ENCODE measurements at places on chromosomes 6 and 20.
A peak's percentile ranks its signal among the peaks of the same experiment; 100 is the strongest.

GRCh38 chr6:158414851-158415262 is 102.6 kb downstream of the TULP4 start:
- DNase-seq, result peak; percentile 25

DNA sequence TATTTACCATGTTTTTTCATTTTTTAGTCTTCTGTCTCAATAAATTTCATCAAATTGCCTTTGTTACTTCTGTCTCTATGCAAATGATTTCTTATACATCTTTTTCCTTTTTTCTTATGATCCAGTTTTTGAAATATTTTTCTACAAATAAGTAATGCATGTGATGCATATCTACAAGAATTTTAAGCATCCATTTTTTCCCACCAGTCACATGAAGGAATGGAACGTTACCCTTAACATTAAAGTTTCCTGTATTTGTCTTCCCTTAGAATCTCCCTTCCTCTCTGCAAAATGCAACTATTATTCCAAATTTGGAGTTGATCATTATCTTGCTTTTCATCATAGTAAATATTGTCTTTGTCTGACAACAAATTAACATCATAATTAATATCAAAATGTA is 35.5 kb downstream of the PSMB9 start:
- DNase-seq, result no peak

DNA sequence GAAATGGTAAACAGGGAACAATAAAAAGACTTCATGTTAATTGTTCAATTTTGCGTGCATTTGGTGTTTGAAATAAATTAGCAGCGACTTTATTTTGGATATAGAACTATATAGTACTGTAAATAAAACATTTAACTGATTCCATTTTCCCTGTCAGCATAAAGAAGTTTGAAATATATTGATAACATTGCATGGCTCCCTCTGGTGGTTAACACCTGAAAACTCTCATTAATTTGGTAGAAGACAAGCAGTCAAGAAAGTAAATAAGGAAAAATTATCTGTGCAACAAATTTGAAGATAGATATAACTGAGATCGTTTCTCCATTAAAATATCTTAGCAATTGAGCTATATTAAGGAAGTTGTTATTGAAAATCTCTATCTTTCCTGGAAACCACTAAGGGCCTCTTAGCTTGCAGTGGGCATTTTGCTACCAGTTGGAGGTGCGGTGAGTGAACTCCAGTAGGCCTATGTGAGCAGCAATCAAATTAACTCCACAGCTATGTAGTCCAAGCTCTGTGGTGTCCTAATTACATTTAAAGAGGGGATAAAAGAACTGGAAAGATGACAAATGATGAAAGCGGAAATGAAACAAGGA is 435.7 kb upstream of the FKBP1C start:
- peak; percentile 36 for DNase-seq

- peak; percentile 83 for DNase-seq
Observed at GRCh38 chr6:56749632-56750151, 107.0 kb upstream of the DST start.

GRCh38 chr6:138593124-138593877 is 94.0 kb upstream of the NHSL1 start:
- peak; percentile 95 for DNase-seq

- DNase-seq, result peak; percentile 3
Observed at GRCh38 chr6:29071831-29072723, 15.0 kb downstream of the OR2B3 start.

DNA sequence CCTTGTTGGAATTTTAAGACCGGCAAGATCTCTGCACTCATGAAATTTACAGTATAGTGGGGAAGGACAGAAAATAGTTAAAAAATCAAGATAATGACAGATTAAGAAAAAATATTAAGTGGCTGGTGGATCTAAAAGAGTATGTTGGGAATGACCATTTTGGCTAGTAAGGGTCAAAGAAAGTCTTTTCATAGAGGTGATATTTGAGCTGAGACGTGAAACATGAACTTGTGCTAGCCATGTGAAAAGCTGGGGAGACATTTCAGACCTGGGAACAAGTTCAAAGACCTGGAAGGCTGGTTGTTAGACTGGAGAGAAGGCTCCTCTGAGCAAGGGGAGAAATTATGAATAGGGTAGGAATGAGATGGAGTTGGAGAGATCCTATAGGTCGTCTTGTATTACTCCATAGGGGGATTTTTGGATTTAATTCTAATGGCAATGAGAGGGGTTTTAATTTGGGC is 4.7 kb downstream of the BICRAL start:
- no peak for DNase-seq

DNA sequence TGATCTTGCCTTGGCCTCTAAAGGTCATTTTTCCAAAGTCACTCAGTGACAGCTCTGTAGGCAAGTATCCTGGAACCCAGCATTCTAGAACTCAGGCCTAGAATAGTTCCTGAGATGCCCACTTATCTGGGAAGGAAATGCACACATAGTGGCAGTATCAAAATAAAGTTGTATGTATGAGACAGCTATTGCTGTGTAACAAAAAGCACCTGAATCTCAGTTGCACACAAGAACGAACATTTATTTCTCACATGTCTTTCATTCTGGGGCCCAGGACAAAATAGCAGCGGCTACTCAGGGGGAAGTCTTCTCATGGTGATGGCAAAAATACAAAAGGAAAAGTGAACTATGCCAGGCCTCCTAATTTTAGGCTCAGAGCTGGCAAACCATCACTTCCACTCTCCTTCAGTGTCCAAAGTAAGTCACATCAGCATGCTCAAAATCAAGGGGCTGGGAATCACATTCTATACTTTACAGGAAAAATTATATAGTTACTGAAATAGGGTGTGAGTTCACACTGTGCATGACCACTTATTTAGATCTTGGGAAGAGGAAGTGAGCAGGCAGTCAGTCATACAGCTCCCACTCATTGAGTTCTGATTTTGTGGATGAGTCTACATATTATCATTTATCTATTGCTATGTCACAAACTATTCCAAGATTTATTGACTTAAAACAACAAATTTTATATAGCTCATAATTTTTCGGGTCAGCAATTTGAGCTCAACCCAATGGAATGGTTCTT is 133.7 kb upstream of the RIN2 start:
- no peak for DNase-seq

GRCh38 chr20:17685168-17685567 is 3.1 kb upstream of the RRBP1 start:
- no peak for DNase-seq

GRCh38 chr6:153149891-153150290 is 18.8 kb upstream of the RGS17 start:
- DNase-seq, result no peak

DNA sequence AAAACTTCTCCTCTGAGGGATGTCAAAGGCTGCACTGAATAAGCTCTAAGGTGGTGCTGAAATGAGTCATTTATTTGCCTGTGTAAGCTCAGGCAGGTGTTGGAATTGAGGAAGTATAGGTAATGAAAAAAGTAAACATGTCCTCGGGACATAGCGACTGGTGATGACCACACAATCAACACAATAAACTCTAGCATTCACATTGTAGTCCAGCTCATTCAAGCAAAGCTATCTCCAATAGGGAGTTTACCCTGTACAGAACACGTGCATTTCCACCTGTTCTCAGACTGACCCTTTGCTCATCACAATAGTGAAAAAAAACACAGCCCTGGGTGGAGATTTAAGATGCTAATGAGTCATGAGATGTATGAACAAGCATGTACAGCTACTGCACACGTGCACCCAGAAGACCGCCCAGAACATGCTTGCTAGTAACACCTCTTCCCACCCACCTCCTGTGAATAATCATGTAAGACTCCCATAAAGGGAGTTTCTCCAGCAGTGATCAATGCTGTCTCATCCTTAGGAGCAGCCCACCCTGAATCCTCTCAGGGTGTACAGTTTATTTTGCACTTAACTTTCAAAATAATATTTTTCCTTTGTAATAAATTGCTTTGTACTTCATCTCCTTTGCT is 33.0 kb upstream of the POU5F1 start:
- DNase-seq, result no peak

- no peak for DNase-seq
Observed at GRCh38 chr20:38229376-38230252, 30.9 kb downstream of the KIAA1755 start.

DNA sequence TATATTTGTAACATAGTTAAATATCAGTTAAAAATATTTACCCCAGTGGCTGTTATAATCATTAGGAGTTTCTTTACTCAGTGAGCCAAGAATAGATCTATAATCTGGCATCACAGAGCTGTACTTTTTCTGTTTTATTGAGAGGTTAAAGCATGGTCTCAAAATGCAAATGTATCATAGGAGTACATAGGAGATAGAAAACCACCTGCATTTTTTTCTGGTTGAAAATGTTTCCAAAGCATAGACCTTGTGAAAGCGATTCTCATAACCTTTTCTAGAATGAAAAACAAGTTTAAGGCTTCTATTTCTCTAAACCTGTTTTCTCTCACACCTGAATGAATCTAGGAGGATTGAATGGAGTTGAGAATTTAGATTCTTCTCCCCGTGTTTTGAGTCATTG is 14.4 kb downstream of the KCNQ5 start:
- DNase-seq, result no peak

DNA sequence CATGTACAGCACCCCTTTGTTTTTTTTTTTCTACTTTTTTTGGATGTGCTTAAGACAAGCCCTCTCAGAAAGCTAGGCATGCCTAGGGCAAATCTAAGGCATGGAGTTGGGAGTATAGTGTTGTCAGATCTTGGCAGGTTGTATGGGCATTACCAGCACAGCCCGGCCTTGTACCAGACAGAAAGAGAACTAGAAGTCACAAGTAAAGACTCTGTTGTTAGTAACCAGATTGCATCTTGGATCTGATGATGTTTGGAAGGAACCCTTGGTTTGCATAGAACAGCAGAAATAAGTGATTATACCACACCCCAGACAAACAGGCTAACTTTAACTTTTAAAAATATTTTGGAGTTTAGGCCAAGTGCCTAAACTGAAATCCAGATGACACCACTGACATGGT is 25.6 kb downstream of the STK35 start:
- no peak for DNase-seq

DNA sequence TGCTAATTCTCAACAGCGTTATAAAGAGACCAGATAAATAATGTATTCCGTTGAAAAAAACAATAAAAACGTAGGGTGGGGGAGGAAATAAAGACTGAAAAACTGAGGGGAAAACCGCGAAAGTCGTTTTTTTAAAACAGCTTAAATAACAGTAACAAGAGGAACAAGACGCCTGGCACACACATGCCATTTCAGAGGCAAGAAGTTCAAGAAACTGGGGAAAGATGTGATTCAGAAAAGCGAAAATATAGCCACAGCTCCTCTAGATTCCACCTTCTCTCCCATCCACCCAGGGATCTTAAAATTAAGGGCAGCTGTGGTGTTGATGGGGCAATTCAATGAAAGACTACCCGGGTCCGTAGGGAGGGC is 1.3 kb downstream of the EPB41L2 start:
- DNase-seq, result no peak

DNA sequence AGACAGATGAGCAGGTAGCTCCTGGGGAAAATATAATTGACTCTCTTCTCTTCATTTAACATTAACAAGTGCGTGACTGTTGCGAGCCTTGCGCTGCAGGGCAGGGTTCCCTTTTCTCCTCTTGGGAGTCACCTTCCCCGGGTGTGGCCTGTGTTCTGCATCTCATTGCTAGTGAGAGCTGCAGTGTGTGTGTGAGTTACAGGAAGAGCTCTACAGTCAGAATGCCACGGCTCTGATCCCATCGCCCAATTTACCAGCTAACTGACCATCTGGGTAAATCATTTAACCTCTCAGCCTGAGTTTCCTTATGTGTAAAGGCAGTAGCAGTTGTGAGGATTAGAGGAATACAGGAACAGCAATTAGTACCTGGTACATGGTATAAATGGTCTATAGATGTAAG is 106.8 kb upstream of the NUP153 start:
- DNase-seq, result no peak

DNA sequence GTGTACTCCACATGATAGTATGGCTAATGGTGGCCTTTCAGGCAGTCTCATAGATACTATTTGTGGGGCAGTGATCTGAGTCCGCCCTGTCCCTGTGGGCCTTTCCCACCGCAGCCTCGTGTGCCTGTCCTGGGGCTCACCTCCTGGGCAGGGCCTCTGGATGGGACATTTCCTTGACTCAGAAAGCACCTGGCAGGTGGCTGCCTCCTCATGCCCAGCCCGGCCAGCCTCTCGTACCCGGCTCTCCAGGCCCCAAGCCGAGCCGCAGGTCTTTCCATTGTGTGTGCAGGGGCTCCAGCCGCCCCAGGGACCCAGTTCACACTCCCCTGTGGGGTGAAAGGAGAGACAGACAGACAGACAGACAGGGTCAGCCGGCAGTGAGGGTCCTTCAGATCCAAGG is 38.3 kb downstream of the RSPO4 start:
- DNase-seq, result no peak

DNA sequence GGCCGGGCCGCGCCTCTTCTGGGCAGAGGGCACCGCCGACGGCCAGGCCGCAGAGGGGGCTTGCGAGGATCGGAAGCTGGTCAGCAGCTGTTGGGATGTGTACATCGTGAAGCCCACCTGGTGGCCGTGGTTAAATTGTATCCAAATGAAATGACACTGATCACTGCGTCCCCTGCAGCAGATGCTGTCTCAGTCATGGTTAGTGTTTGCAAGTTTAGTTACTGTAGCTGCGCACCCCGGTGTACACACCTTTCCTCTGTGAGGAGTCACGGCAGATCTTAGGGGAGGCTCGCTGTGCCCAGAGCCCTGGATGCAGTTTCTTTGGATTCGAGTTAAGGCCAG is 653 bp downstream of the NAA20 start:
- no peak for DNase-seq

DNA sequence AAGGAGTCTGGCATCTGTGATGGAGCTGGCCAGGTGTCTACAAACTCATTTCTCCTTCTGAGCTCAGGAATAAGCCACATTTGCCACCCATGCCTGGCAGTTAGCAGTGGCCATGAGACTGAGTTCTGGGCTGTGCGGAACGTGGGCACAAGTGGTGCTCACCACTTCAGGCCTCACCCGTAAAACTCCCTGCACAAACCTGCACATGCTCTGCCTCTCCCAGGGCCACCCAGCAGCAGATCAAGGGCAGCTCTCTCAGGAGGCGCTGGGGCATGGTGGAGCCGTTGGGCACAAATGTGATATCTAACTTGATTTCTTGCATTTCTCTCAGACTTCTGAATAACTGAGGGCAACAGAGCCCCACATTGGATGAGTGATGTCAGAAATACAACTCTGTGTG is 269.5 kb downstream of the HIVEP2 start:
- DNase-seq, result no peak

GRCh38 chr20:11274141-11274594 is 600.4 kb upstream of the JAG1 start:
- DNase-seq, result peak; percentile 24

DNA sequence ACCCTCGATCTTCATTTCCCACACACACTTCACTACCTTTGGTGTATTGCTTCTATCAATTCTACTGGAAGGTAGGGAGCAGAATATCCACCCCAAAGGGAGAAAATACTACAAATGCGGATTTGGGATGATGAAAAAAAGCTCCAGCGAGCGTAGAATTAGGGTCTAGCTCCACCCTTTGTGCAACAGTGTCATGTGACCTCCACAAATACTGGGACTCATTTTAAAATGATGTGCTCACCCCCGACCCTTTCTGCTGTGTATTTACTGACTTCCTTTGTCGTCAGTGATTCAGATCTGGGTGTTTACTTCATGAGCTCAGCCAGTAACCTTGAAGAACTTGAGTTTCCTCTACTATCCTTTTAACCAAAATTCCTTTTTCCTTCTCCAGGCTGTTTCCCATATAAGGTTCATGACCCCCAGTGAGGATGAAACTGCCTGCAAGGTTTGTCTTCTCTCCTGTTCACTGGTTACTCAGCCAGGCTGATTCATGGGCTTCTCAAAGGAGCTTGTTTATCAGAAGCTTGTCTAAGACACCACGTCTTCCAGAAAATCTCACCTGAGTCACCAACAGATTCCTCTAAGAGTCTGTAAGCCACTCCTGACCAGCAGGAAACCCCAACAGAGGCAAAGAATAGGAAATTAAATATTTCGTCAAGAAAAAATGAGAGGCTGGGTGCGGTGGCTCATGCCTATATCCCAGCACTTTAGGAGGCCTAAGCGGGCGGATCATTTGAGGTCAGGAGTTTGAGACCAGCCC is 39.6 kb upstream of the PAX1 start:
- no peak for DNase-seq

Data from HS-5 (cell line).